ENCODE measurements at places on chromosomes 5 and 9.

GRCh38 chr9:137460363-137461315, 1.5 kb upstream of the NSMF start:
- DNase-seq = no peak

- DNase-seq = no peak
Measured at GRCh38 chr9:128250839-128251731, 24.7 kb downstream of the GOLGA2 start.

GRCh38 chr5:158039911-158040347, 181.0 kb upstream of the CLINT1 start:
- DNase-seq = no peak

DNA sequence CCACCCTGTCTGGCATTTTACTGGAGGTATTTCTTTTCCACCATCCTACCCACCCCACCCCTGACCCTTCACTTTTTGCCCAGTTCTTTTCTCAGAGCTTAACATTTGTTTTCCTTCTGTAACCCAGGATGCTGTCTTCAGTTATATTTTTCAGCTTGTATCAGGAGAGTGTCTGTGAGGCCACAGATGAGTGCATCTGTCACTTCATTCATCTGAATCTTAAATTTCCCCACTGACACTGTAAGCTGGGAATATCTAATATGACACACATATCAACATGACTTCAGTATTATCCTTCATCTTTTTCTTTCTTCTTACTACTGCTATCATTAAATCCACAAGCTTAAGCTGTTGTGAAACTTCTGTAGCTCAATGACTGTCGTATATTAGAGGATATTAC, 4.9 kb downstream of the MARCHF3 start:
- DNase-seq = no peak
